ENCODE measurements at places on chromosomes 4 and X.

GRCh38 chr4:11436084-11436483, 7.4 kb upstream of the HS3ST1 start:
- no peak for DNase-seq

- no peak for DNase-seq
Observed at GRCh38 chr4:27360790-27361267, 500.2 kb downstream of the STIM2 start.

DNA sequence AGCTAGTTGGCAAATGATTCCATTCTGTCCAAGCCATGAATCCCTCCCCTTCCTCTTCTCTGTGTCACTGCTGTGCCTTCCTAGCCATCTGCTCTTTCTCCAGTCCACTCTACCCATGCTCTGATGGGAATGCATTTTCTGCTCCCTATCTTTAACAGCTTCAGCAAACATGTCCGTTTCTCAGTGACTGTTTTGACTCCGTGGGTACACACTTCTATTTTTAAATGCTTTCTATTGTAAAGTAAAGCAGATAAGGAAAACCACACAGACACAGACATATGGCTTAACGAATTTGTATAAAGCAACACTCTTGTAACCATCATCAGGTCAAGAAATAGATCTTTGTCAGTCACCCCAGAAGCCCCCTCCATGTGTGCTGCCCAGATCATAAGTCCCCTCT, 72.4 kb upstream of the KLHL13 start:
- no peak for DNase-seq

DNA sequence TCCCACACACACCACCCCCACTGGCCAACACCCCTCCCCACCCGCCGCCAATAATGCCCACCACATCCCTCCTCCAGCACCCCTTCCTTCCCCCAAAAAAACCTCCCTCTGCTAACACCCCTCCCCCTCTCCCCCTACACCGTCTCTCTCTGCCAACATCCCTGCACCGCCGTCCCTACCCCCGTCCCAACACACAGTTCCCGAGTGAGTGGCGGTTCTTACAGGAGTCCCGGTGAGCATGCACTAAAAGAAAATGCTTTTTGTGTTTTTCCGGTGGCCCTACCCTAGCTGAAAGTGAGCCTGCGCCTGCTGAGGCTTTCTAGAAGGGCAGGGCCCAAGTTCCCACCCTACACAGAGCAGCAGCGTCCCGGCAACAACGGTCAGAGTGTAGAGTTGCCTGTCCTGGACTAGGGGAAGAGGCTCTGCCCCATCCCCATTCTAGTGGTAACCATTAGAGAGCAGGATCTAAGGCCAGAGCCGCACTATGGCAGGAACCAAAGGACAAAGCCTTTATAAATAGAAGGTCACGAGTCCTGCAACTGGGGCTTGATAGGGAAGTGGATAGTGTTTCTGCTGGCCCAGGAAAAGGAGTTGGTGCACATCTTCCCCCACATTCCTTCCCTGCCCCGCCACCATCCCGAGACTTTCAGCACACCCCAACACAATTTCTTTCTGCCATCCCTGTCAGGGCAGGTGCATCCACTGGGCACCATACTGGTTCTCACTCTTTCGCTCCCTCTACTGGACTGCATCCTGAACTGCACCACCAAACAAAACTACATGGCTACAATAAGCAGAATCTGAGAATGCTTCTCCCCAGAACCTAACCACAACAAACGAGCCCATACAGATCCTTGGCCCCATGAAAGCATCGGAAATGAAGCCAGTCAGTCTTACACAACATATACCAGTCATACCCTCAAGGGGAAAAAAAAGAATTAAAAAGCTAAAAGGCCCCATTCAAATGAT, 78.1 kb upstream of the PAGE3 start:
- DNase-seq: peak; percentile 59

DNA sequence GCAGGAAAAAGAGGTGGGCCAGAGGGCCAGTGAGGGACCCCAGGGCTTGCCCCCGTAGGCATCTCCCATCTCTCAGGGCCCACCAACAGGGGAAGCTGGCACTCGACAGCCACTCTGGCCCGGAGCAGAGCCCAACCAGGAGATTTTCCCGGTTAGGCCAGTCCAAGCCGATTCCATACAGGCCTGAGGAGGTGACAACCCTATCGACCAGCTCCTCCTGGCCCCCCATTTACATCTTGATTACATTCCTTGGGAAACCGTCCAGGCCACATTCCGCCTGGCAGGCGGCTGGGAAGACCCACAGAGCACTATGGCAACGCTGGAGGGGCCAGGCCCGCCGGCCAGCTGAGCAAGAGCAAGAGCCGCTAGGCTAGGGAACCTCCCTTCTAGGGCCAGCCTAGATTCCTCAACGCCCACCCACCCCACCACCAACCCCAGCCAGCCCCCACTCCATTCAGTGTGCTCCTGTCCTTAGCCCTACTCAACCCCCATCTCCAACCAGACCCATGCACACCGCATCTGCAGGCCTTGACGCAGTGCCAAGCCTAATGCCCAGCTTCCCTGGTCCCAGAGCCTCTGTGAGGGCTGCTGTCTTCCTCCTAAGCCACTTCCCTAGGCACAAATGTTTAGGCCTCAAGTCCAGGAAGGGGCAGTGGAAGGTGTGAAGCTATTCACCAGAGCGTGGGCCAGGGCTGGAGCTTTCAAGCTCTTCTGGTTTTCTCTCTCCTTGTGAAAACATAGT, 161.2 kb downstream of the EFNB1 start:
- no peak for DNase-seq

DNA sequence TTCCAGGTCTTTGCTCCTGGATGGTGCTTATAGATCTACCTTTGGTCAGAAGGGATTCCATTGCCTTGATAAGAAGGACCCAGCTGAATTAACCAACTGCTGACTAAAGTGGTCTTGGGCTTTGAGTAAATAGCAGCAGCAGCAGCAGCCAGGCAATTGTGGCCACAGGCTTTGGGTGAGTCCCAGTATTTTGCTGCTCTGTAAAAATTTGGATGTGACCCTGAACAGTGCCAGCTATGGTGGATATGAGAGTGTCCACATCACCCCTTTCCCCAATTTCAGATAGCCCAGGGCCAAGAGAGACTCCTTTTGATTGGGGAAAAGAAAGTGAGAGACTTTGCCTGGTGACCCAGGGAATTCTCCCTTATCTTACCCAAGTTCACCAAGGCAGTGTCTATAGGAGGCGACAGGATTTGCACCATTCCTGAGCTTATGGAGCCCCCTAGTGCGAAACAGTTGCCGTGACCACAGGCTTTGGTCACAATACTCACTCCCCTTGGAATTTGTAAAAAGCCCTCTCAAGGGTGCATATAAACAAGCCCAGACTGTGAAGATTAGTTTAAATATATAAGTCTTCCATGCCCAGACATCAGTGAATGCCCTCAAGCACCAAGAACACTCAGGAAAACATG, 518.0 kb downstream of the TMA16 start:
- peak; percentile 33 for DNase-seq

DNA sequence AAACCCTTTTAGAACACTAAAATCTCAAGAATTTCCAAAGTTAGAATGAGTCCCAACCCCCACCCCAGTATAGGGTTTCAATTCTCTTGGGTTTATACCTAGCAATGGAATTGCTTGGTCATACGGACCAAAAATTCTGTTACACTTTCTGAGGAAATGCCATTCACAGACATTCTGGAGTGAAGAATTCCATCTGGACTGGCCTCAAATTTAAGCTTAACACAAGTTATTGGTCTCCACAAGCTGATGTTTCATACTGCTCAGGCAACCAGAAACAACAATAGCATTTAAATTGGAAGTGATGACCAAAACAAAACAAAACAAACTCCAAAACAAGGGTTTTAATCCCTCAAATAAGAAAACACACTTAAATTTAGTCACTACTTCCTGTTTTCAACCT, 51.1 kb downstream of the GPC4 start:
- no peak for DNase-seq

DNA sequence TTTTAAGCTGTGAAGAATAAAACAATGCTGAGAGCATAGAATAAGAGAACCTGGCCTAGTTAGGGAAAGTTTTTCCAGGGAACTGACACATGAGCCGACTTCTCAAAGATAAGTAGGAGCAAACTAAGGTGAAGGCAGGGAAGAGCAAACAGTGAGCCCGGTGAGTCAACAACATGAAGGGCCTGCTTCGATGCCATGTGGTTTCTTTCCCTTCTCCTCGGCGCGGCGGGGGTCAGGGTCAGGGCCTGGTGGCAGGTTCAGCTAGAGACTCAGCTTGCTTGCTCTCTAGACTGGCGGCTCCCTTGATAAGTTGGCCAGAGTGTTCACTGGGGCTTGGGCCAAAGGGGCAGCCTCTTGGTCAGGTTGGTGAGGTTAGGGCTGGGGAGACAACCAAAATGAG, 81.1 kb downstream of the DLG3 start:
- no peak for DNase-seq

DNA sequence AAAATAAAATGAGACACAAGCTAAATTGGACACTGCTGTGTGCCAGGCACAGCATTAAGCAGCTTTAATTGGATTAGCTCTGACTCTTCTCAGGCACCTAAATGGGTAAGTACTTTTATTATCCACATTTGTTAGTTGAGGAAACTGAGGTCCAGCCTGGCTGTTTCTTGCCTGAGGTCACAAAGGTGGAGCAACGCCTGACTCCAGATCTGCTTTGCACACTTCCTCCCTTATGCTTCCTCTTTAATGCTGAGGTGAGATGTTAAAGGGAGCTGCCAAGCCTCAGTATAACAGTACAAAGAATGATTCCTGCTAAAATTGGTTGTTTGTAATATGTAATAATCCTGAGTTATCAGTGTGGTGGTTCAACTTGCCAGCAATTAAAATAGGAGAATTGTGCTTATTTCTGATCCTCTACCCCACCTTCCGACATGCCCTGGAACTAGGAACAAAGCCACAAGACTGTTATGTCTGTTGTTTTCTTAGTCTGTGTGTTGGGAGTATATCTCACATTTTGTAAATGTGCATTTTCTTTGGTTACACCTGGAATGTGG, 74.4 kb downstream of the AFF1 start:
- peak; percentile 23 for DNase-seq

DNA sequence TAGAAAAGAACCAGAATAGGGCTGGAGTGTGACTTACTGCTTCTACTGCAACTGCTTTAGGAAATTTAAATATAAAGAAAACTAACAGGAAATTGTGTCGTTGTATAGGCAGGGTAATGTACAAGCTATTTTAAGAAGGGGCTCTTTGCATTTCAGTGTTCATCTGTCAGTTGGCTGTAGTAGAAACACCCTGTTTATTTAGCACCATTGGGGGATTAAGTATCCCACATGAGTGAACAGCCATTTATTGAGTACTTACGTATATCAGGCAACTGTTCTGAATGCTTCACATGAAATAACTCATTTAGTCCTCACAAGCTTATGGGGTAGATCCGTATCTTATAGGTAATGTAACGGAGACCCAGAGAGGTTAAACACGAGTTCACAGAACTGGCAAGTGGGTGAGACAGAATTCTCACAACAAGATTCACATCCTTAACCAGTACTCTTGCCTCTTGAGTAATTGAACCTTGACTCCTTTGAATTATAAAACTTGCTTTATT, 23.9 kb downstream of the STIM2 start:
- peak; percentile 71 for DNase-seq

DNA sequence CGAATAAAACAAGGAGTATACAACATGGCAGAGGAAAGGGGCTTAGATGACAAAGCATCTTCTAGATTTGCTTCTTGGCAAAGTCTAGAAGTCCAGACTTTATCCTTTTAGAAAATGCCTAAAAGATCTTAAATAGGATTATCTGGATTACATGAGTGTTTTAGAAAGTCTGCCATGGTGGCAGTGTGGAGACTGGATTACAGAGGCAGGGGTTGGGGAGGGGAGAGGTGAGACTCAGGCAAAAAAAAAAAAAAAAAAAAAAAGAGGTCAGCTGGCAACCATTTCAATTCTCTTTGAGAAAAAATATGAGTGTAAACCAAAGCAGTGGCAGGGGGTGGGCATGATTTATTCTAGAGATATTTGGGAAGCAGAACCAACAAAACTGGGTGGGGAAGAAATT, 17.4 kb downstream of the ZNF827 start:
- no peak for DNase-seq

DNA sequence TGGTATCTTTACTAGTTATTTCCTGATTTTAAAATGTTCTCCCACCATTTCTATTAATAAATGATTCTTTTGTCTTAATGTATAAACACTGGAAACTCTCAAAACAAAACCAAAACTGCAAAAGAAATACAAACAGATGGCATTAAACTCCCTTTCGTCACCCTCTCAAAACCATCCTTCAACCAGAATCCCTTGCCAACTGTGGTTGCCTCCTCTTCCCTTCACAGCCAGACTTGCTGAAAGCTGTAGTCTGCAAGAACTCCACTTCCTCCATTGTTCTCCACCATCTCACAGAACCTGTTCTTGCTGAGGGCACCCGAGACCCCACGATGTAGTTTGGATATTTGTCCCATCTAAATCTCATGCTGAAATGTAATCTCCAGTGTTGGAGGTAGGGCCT, 96.5 kb downstream of the WWC2 start:
- DNase-seq: no peak

GRCh38 chr4:35175487-35175886, 1068.8 kb downstream of the ARAP2 start:
- DNase-seq: no peak

DNA sequence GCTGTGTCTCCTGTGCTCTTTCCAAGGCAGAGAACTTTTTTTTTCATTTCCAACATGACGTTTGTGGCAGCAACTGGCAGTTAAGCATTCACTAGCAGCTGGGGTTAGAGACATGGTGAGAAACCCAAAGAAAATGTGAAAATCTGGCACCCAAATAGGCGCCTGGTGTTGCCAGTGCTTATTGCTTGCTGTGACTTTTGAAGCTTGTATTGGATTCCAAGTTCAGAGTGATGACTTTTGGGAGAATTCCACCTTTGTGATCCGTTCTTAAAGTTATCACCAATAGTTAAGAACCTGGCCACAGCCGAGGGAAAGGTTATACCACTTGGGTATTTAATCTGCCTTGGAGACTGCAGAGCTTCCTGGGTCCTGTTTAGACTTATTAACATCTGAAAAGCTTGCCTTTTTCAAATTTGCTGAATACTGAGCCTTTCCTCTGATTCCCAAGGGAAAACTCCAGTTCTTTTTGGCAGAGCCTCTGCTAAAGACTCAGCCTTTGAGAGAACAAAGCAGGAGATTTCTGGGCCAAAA, 101.0 kb downstream of the OPHN1 start:
- no peak for DNase-seq

- no peak for DNase-seq
Observed at GRCh38 chrX:100593581-100593980, 8.8 kb downstream of the TNMD start.

- no peak for DNase-seq
Observed at GRCh38 chrX:129641941-129642340, 12.8 kb downstream of the APLN start.

GRCh38 chr4:36072529-36072928, 171.8 kb downstream of the ARAP2 start:
- DNase-seq: no peak

DNA sequence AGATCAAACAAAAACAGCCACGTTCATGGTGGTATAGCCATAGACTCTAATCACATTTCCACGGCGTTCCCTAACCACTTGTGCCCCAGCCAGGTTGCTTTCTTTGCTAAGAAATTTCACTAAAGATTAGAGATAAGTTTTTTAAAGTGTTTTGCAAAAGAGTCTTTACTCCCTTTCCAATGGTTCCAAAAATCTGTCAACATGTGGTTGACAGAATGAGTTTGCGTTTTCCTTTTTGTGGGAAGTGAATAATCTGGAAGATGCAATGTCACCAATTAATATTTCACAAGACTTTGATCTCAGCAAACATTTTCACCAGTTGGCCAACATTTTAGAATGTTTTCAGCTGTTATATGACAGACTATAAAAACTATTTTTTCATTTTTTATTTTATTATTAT, 35.3 kb downstream of the CXCL1 start:
- no peak for DNase-seq

Data from CD4-positive, alpha-beta T cell treated with Interleukin-1 beta for 1 hour (primary cell).